A549 treated with ZK216348 at 1 μM for 4 hours (cell line): ENCODE measurements at places on chromosomes 2 and 18. TPM values are rescaled to one million over a fixed set of nuclear protein-coding genes. Genes with fewer than 3 reads are reported as not detected.

The ZNF532 gene
- total RNA-seq, result 17.5 to 26.4 TPM (median 22.4 TPM) in 5 replicates

The FBXO48 gene
- total RNA-seq, result 0.35 to 0.71 TPM (median 0.56 TPM) in 5 replicates

The COBLL1 gene
- 3.0 to 4.4 TPM (median 3.9 TPM) in 5 replicates for total RNA-seq

The SNORC gene
- total RNA-seq, result 3.7 to 13.5 TPM (median 9.5 TPM) in 5 replicates

The ACOXL gene
- total RNA-seq, result 0.06 TPM in 1 of 5 replicates, not detected in the others

The CYP27A1 gene
- total RNA-seq, result 0.17 to 0.20 TPM (median 0.17 TPM) in 3 of 5 replicates, not detected in the others

The TMEM178A gene
- total RNA-seq, result 0.09 to 0.21 TPM in 2 of 5 replicates, not detected in the others

The RFX8 gene
- total RNA-seq, result not detected in 5 replicates

The ALPG gene
- 0.20 to 0.38 TPM (median 0.22 TPM) in 4 of 5 replicates, not detected in the other for total RNA-seq
